CD8-positive, alpha-beta memory T cell (primary cell): ENCODE measurements at places on chromosomes 7 and 10. TPM values are rescaled to one million over a fixed set of nuclear protein-coding genes. Genes with fewer than 3 reads are reported as not detected.
A peak's percentile ranks its signal among the peaks of the same experiment; 100 is the strongest.

GRCh38 chr7:100602889-100603725, 944 bp downstream of the PCOLCE start:
- H3K27ac ChIP-seq: peak overlapping the region; percentile 75
- H3K36me3 ChIP-seq: no peaks in the 10 kb centered on the region
- H3K4me1 ChIP-seq: peaks cover 18% of the 10 kb centered on the region
- H3K4me3 ChIP-seq: peak overlapping the region; percentile 55
- DNase-seq: no peak

DNA sequence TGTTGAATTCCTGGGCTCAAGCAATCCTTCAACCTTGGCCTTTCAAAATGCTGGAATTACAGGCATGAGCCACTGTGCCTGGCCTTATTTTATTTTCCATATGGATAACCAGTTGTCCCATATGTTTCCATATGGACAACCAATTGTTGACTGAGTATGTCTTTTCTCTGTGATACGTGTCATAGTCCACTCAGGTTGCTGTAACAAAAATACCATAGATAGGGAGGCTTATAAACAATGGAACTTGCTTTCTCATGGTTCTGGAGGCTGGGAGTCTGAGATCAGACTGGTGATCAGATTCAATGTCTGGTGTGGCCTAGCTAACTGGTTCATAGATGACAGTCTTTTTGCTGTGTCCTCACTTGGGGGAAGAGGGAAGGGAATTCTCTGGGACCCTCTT, 19.4 kb downstream of the AHCYL2 start:
- no peaks in the 10 kb centered on the region for H3K36me3 ChIP-seq
- no peak overlapping the region for H3K4me3 ChIP-seq
- H3K27ac ChIP-seq: no peak overlapping the region
- H3K4me1 ChIP-seq: no peaks in the 10 kb centered on the region
- no peak for DNase-seq

- H3K4me3 ChIP-seq: peak overlapping the region; percentile 19
- H3K27me3 ChIP-seq: no peaks in the 10 kb centered on the region
- no peaks in the 10 kb centered on the region for H3K36me3 ChIP-seq
These were observed 45.5 kb upstream of the TARP start for GRCh38 chr7:38318803-38319416.

DNA sequence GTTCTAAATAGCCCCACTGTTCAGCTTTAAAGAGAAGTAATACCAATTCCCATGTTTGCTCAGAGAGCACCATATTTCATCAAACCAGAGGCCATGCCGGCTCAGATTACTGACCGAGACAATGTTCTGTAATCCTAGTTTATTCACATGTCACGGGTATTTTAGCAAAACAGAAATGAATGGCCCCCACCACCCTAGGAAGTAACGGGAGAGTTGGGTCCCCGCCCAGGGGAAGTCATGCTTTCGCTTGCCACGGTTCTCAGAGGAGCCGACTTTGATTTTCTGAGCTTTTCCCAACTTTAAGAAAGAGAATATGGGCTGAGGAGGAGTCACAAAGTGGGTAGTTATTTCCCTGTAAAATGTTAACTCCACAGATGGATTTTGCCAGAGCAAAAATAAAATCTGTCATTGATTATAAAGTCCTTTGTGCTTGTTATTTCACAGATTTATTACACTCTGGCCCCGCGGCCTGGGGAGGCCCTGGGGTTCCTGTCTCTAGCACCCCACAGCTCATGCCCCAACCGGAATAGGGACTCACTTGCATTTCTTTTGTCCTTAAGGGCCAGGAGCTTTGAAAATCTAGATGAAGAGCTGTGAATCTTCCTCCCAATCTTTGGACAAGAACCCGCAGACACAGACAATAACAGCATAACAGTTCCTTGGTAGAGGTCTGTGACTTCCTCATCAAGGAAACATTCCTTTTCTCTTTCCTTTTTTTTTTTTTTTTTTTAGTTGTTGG, 3.7 kb upstream of the GDF10 start:
- no peak overlapping the region for H3K4me3 ChIP-seq
- H3K36me3 ChIP-seq: no peaks in the 10 kb centered on the region
- H3K27ac ChIP-seq: no peak overlapping the region

DNA sequence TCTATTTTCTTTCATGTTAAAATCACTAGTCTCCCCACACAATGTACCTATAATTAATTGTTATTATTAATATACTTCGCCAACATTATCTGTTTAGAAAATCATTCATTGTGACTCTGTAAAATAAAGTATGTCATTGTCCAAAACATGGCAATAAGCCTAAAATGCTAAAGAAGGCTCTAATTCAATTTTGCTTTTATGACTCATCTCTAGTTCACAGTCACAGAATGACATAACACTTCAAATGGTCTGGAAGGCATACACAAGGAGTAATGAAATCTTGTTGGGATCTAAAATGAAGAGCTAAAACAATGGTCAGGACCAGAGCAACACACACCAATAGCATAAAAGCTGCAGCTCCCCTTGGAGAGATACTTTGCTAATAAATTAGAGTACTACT, 505.8 kb downstream of the GPAM start:
- H3K36me3 ChIP-seq: no peaks in the 10 kb centered on the region
- DNase-seq: no peak
- H3K4me1 ChIP-seq: no peaks in the 10 kb centered on the region
- H3K4me3 ChIP-seq: no peak overlapping the region
- H3K27me3 ChIP-seq: no peaks in the 10 kb centered on the region

The TWIST1 gene
- total RNA-seq: not detected
